ENCODE measurements at places on chromosomes 1 and 21.

DNA sequence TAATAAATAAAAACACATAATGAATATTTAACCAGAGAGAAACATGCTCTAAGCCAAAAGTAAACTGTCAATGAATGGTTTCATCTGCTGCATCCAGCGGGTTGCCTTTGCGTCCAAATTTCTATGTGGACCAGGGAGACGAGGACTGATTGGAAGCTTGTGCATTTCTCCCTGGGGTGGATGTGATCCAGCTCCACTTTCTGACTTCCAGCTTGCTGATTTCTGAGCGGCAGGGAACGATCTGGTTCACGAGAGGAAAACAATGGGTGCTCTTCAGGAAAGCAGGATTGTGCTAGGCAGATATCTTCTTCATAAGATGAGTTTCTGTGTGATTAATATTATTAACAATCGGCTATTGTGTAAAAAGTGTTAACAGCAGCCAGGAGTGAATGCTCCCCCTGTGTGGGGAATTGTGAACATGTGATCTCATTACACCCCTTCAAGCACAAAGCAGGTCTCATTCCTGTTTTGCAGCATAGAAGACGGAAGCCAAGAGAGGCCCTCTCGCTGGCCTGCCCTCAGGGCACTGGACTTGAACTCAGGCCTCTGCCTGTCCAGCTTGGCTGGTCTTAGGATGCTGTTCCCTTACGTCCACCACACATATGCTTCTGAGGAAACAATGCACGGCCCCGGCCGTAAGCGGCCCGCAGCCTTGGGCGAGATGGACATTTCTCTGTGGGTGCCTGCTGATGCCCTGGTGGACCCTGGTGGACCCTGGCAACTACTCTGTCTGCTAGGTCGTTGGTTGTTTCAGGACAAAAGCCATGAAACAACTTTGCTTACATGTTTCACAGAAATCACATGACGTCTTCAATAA lies 183.4 kb upstream of the C1orf174 start:
- no peak for DNase-seq

DNA sequence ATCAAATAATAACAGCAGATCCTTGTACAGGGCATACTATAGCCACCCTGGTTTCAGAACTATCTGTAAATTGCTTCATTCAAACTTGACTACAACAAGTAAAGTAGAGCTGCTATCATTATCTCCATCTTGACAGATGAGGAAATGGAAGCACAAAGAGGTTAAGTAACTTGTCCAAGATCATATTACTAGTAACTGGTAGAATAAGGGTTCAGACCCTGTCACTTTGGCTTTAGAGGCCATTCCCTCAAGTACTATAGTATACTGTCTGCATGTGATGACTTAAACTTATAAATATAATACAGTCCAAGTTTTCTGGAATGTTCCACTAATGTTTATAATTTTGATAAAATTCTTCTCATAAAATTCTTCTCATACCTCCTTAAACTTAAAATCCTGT lies 24.8 kb downstream of the PGM1 start:
- DNase-seq, result no peak

- no peak for DNase-seq
These were observed 3.7 kb downstream of the RGSL1 start for GRCh38 chr1:182453631-182454030.

DNA sequence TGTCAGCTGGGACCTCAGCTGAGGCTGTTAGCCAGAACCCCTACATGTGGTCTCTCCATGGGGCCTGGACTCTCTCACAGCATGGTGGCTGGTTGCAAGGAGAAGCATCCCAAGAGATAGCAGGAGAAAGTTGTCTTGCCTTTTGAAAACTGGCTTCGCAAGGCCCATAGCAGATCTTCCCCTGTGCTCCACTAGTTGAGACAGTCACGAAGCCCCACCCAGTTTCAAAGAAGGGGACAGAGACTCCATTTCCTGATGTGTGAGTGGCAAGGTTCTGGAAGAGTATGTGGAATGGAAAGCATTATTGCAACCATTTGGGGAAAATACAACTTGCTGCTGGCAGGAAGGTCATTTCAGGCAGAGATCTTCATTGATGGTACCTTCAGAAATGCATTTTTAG lies 7.5 kb upstream of the CSRP1 start:
- DNase-seq, result no peak

- no peak for DNase-seq
These were observed 19.5 kb downstream of the HLCS start for GRCh38 chr21:36946949-36947356.

DNA sequence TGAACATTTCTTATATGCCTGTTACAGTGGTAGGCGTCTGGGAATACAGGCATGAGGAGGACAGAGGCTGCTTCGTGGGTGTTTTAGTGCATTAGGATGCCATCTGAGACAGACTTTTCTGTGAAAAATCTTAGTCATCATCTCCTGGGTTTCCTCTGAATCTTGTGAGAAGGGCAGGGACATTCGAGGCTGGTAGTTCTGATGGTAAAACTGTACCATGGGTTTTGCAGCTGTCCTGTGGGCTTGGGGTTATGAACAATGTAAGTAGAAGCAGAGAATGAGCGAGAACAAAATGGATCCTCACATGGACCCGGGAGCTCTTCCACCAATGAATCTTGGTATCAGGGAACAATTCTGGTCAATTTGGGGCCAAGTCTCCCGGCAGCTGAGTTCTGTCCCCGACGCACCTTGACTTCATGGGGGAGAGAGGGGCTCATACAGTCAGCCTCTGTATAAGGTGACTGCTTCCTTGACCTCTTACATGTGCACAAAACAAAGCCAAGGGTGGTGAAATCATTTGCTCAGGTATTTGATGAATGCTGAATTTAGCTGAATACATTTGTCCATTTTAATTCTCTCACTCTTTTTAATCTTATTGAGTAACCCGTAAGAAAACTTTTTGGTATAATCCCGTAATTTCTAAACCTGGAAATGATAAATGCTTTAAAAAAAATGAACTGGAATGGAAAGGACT lies 63.6 kb upstream of the ERRFI1 start:
- DNase-seq, result no peak

- peak; percentile 48 for DNase-seq
These were observed 100.8 kb downstream of the UCK2 start for GRCh38 chr1:165928075-165928731.

- DNase-seq, result no peak
These were observed 76.8 kb upstream of the ZNF678 start for GRCh38 chr1:227486559-227486958.

- DNase-seq, result no peak
These were observed 128.4 kb downstream of the HIVEP3 start for GRCh38 chr1:41790351-41790750.

DNA sequence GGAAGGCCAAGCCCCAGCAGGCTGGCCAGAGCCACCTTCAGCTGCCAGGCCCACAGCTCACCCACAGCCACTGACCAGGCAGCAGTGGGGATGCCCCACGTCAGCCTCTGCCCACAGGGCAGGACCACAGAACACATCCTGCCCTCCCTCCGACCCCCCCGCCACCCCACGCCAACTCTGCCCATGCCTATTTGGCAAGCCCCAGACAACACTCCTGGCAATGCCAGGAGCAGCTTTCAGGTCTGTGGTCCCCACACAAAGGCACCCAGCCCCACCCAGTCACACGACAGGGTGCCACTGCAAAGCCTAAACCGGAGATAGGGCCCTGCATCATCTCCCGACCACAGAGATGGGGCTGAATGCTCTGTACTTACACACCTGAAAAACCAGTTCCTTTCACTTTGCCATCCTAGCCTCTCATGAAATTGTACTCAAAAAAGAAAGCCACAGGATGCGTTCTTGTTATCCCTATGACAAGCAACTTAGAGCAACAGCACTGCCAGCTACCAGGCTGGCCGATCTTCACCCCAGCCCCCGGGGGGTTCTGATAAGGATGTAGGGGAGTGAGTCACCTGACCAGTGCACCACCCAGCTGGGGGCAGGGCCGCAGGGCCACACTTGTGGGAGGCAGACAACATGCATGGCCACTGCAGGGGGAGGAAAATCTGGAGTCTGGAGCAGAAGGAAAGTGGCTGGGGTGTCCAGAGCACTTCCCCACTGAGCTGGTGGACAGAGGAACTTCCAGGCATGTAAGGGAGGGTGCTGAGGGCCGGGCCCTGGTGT lies 36.2 kb downstream of the UBE2G2 start:
- no peak for DNase-seq

DNA sequence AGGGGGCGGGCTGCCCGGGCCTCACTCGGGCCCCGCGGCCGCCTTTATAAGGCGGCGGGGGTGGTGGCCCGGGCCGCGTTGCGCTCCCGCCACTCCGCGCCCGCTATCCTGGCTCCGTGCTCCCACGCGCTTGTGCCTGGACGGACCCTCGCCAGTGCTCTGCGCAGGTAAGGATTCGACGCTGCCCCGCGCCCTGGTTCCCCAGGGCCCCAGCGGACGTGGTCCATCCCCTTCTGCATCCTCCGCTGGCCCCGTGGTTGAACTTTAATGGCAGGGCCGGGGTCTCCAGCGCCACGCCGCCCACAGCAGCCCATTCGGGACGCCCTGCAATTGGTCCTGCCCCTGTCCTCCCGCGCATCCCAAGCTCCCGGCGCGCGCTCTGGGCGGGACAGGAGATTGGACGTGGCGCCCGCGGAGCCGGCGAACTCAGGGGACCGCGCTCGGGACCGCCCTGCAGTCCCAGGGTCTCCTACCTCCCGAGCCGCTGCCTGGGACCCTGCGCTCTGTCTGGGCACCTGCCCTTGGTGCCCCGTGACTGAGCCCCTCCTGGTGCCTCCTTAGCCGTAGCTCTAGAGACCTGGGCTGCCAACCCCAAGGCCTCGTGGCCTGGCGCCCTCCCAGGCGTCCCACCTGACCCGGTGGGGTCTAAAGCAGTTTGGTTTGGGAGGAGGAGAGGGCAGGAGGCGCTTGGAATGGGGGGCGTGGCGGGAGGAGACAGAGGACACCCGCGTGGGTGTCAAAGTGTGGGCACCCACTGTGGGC lies at the start of gene ALPL:
Gene ALPL, plus strand, starts transcription at position 73 of the 762 bp plus-strand sequence. CDS start 44,659 bp downstream, outside the sequence.
- no peak for DNase-seq

DNA sequence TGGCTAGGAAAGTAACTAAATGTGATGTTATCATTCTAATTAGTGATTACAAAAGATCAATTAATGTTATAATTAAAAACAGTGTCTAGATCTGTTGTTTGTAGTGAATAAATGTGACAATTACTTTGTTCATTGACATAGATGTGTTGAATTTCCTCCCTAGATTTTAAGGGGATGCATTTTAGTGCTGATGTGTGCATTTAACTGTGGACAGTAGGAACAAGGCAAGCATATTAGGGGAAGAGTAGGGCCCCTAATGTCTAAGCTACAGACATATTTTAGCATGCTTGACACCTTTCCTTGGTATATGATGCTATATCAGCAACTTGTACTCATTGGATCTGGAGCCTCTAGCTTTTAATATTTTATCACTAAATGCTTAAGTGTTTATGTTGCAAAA lies 48.9 kb downstream of the NFIA start:
- no peak for DNase-seq

GRCh38 chr1:99292886-99293285 lies 28.6 kb downstream of the PLPPR4 start:
- no peak for DNase-seq

GRCh38 chr1:160149716-160150115 lies 1.7 kb upstream of the ATP1A4 start:
- no peak for DNase-seq

GRCh38 chr1:70384542-70384941 lies 26.5 kb upstream of the CTH start:
- DNase-seq, result no peak

DNA sequence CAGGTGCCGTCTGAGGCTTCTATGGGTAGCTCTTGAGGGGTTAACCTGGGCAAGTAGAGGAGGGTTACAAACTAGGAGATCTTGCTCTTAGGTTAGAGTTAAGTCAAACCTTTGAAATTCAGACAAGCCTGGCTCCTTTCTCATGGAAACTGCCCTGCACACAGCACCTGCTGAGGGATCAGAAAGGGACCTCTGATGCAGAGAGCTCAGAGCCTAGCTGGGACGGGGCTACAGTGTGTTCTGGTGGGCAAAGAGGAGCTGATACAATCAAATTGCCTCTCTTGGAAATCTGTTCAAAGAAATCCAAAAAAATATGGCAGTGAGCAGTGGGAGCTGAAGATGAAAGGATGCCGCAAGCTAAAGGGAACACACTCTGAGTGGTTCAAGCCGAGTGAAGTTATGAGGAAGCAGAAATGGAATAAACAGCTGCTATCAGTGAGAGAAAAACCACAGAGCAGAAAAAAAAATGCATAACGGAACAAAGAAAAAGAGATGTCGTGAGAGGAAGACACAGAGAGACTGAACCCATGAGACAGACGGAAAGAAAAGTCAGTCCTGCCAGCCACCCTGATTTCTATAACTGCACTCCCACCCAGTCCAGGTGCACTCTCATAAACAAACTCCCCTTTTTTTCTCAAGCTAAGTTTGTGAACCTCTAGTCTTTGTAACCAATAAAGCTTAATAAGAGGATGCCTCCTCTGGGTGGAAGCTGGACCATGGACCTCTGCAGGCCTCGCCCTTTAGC lies 26.6 kb downstream of the PAFAH2 start:
- no peak for DNase-seq

GRCh38 chr1:165069829-165070228 lies 286.7 kb downstream of the LMX1A start:
- DNase-seq, result no peak

DNA sequence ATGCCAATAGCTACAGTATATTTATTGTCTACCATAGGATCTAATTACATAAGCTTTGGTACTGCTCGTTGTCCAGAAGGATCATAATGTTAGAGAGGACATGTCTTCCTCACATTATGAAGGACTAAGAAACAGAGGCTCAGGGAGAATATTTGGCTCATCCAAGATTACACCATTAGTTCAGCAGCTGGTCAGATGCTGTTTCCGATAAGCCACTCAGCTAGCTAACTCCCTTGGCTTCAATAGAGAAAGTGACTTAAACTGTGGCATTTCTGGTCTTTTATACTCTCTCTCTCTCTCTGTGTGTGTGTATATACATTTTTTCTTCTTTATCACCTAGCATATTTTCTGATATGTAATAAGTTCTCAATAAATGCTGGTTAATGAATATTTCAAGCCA lies 70.4 kb downstream of the DDR2 start:
- DNase-seq, result no peak

DNA sequence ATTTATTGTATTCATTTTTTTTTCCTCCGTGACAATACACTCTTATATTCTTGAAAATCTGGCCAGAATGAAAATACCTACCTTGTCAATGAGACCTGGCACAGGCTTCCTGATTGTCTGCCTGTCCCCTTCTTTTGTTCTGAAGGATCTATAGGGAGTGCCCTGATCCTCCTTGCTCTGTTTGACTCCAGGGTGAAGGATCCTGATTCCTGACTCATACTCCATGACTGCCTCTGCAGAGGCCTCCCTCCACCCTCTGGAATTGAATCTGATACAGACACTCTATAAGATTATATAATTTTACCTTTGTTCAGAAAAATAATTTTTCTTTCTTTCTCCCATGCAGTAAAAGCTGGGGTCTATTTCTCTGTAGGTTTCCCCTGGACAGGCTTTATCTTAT lies 116.2 kb downstream of the HMCN1 start:
- DNase-seq, result no peak

DNA sequence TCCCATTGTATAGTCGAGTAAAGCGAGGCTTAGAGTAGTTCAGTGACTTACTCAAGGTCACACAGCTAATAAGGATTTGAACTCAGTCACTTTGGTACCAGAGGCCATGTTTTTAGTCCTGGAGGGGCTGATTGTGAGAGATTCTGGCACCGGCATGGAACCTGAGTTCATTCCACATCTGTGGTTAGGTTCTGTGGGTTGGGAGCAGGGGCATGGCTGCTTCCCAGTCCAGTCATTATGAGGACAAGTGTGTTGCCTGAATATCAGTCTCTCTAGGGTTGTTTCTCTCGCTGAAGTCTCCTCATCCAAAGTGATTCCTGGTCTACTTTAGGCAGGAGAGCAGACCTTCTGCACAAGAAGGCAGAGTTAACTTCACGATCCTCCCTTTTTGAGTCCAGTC lies 90.6 kb downstream of the C1orf94 start:
- DNase-seq, result no peak

GRCh38 chr21:34635307-34635706 lies 20.4 kb upstream of the RCAN1 start:
- DNase-seq, result no peak

GRCh38 chr1:221832151-221832550 lies 90.3 kb upstream of the DUSP10 start:
- DNase-seq, result no peak

Data from epithelial cell of prostate (primary cell).